Right lobe of liver (tissue), 6 donors: ENCODE measurements at places on chromosomes 1 and 21. TPM values are rescaled to one million over a fixed set of nuclear protein-coding genes. Genes with fewer than 3 reads are reported as not detected.

The LRRIQ3 gene
- total RNA-seq, result 2.3 TPM

The NBPF10 gene
- total RNA-seq, result 2.1 TPM

The PBX1 gene
- total RNA-seq, result 7.5 TPM

The MCOLN3 gene
- total RNA-seq, result 0.12 TPM

The UBXN10 gene
- total RNA-seq, result 0.35 TPM

The DAP3 gene
- 64.5 TPM for total RNA-seq

The RXRG gene
- not detected for total RNA-seq

The NUF2 gene
- total RNA-seq, result not detected

The SPRR2B gene
- total RNA-seq, result not detected

The ANKRD34A gene
- 0.19 TPM for total RNA-seq

- no peaks in the 10 kb centered on the region for H3K27me3 ChIP-seq
- no peaks in the 10 kb centered on the region for H3K36me3 ChIP-seq
- DNase-seq, result no peak
- H3K27ac ChIP-seq, result no peak overlapping the region
- no peak overlapping the region for H3K4me3 ChIP-seq
These were observed 6.1 kb upstream of the CD1A start for GRCh38 chr1:158248118-158248517.

GRCh38 chr1:98323906-98324358, 337.6 kb upstream of the SNX7 start:
- H3K36me3 ChIP-seq, result no peaks in the 10 kb centered on the region
- H3K27me3 ChIP-seq, result no peaks in the 10 kb centered on the region
- H3K27ac ChIP-seq, result no peak overlapping the region
- H3K4me1 ChIP-seq, result no peaks in the 10 kb centered on the region
- DNase-seq, result no peak

GRCh38 chr1:168146160-168146539, 9.4 kb upstream of the GPR161 start:
- no peaks in the 10 kb centered on the region for H3K36me3 ChIP-seq
- no peaks in the 10 kb centered on the region for H3K4me1 ChIP-seq
- H3K27me3 ChIP-seq, result no peaks in the 10 kb centered on the region
- H3K27ac ChIP-seq, result no peak overlapping the region
- H3K4me3 ChIP-seq, result no peak overlapping the region
- no peak for DNase-seq

- no peak overlapping the region for H3K4me3 ChIP-seq
- no peaks in the 10 kb centered on the region for H3K36me3 ChIP-seq
- no peak for DNase-seq
- no peaks in the 10 kb centered on the region for H3K4me1 ChIP-seq
- H3K27me3 ChIP-seq, result no peaks in the 10 kb centered on the region
These were observed 120.2 kb downstream of the LRRC53 start for GRCh38 chr1:74392186-74392585.

DNA sequence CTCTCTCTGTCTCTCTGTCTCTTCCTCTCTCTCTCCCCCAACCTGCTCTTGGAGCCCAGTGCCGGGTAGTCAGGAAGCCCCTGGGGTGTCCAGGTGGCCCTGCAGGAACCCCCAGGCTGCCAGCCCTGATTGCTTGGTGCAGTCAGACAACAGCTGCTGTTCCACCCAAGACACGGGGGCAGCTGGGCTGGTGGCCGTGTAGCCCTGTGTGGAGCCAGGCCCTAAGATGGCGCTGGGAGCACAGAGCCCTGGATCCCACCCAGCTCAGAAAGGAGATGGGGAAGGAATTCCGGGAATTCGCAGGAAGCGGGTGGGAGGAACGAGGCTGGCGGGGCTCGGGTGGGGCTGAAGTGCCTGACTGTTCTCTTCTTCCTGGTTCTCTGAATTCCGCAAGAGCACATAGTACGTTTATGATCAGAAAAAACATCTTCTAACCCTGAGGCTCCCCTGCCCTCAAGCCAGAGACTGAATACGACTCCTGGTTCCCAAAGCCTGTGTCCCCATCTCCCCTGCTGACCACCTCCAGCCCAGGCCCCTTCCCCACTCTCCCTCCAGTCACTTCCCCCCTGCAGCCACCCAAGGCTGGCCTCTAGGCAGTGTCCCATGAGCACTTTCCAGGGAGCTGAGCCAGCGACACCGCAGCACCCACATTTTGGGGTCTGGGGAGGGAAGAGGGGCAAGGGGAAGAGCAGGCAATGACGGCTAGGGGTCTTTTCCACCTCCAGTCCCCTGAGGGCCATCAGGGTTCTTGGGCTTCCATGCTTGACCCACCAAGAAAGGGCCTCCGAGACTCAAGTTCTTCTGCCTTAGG, 55.0 kb downstream of the WNT9A start:
- H3K27ac ChIP-seq, result no peak overlapping the region
- H3K36me3 ChIP-seq, result no peaks in the 10 kb centered on the region
- peak; percentile 12 for DNase-seq
- no peaks in the 10 kb centered on the region for H3K4me1 ChIP-seq
- no peaks in the 10 kb centered on the region for H3K27me3 ChIP-seq

DNA sequence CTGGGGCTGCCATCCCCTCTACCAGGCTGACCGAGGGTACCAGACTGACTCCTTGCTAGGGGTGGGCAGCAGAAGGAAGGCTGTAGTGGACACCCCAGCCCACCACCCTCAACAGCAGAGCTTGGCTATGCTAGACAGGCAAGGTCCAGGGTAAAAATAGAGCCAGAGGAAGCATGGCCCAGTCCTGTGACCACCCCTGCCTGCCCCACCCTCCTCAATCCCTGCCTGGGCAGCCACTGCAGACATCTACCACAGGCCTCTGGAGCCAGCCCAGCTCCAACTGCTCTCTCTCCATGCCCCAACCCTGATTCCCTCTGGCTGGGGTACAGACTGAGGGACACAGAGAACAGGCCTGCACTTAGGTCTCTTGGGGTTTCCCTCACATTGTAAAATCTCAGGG, 1.7 kb downstream of the S100A1 start:
- H3K27me3 ChIP-seq, result no peaks in the 10 kb centered on the region
- H3K27ac ChIP-seq, result no peak overlapping the region
- no peak overlapping the region for H3K4me3 ChIP-seq
- DNase-seq, result no peak

DNA sequence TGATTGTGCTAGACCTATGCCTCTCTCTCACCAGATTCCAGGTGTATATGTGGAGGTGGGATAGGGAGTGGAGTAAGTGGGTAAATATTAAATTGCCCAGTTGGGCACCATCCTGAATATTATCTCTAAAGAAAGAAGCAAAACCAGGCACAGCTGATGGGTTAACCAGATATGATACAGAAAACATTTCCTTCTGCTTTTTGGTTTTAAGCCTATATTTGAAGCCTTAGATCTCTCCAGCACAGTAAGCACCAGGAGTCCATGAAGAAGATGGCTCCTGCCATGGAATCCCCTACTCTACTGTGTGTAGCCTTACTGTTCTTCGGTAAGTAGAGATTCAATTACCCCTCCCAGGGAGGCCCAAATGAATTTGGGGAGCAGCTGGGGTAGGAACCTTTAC, at the start of gene FCER1A:
Gene FCER1A, plus strand, starts transcription at position 242 of the 400 bp plus-strand sequence. Its CDS starts 29 bp downstream, at position 271.
- no peak for DNase-seq
- no peaks in the 10 kb centered on the region for H3K36me3 ChIP-seq
- H3K27me3 ChIP-seq, result no peaks in the 10 kb centered on the region
- H3K4me1 ChIP-seq, result no peaks in the 10 kb centered on the region
- no peak within 1 kb of the TSS for H3K27ac ChIP-seq

DNA sequence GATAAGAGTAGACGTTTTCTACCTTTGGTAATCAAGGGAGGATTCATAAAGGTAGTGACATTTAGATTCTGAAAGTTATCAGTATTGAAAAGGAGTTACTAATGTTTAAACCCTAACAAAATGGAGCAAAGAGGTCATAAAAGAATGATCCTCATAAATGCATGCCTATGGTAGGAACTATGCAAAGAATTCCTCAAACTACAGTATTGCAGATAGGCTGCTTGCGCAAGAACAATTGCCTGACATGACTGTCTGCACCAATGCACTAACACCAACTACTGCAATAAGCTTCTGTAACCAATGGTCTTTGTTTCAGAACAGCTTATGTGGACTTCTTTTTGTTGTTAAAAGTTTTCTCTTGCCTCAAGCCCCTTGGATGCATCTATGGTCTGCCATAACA, 597.3 kb upstream of the ADGRL4 start:
- H3K27ac ChIP-seq, result no peak overlapping the region
- H3K27me3 ChIP-seq, result no peaks in the 10 kb centered on the region
- no peak overlapping the region for H3K4me3 ChIP-seq

DNA sequence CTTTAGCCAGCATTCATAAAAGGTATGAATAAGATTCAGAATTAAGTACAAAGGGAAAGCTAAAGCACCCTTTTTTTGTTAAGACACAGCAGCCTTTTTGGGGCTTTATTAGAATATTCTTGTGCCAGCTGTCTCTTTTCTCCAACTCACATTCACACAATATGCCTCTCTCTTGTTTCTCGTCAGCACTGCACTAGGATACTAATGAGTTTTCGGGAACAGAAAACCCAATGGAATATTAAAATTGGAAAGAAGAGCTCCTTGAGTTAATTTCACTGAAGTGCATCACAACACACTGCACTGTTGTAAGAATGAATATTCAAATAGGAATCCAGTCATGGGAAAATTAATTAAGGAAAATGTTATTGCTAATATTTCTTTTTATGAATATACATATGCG, 410.4 kb upstream of the BEND5 start:
- H3K4me3 ChIP-seq, result no peak overlapping the region
- H3K36me3 ChIP-seq, result no peaks in the 10 kb centered on the region
- no peak for DNase-seq
- no peaks in the 10 kb centered on the region for H3K4me1 ChIP-seq
- no peak overlapping the region for H3K27ac ChIP-seq
- H3K27me3 ChIP-seq, result no peaks in the 10 kb centered on the region

DNA sequence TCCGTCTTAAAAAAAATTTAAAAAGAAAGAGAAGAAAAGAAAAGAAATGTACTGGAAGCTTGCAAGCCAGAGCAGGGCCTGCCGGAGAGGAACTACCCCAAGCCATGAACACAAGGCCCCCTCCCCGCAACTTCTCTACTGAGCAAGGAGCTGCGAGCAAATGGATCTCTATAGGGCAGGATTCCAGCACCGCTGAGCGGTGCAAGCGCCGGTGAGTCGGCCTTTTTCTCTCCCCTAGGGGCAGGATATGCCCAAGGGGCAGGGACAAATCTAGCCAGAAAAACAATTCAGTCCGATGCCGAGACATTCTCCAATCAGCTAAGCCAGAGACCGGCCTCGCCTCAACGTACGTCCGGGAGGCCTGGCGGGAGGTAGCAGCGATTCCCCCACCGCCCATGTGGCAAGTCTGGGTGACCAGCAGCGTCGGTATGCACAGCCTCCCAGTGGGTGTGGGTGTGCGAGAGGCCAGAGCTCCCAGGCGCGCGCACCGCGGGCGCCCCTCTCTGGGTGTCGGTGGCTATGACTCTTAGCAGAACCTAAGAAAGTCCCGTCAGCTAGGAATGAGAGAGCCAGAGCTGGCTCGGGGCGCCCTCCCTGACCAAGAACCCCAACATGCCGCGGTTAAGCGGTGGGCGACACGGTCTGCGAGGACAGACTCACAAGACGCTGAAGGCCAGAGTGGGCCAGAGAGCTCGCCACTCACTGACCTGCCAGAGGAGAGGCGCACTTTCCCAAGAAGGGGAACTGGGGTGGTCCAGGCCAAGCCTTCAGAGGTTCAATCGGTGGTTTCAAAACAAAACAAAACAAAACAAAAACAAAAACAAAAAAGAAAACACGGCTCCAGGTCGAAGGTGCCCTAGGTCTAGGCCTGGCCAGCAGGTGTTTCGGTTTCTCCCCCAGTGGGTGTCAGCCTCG, 1.9 kb downstream of the CSMD2 start:
- H3K4me3 ChIP-seq, result peak overlapping the region; percentile 32
- H3K4me1 ChIP-seq, result no peaks in the 10 kb centered on the region
- H3K27me3 ChIP-seq, result no peaks in the 10 kb centered on the region
- no peaks in the 10 kb centered on the region for H3K36me3 ChIP-seq
- no peak overlapping the region for H3K27ac ChIP-seq

GRCh38 chr1:98059620-98060019, 138.8 kb upstream of the DPYD start:
- DNase-seq, result no peak
- H3K36me3 ChIP-seq, result no peaks in the 10 kb centered on the region
- H3K4me3 ChIP-seq, result no peak overlapping the region
- no peak overlapping the region for H3K27ac ChIP-seq
- H3K4me1 ChIP-seq, result no peaks in the 10 kb centered on the region

DNA sequence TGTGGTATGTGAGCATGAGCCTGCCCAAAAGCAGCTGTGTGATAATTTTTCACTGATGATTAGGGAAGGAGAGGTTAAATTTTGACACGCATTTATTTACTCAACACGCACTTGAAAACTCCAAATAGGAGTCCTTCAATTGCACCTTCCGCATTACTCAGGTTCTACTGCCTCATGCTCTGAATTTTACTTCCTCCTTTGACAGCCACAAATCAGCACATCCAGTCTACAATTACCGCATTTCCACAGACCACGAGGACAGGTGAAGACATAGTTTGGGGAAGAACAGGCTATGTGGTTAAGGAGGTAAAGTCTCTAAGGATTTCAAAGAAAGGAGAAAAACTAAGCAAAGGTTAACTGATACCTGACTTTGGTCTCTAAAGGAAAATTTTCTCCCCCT, 2.6 kb downstream of the CAPN8 start:
- no peaks in the 10 kb centered on the region for H3K4me1 ChIP-seq
- H3K27ac ChIP-seq, result no peak overlapping the region
- DNase-seq, result no peak
- H3K27me3 ChIP-seq, result no peaks in the 10 kb centered on the region

DNA sequence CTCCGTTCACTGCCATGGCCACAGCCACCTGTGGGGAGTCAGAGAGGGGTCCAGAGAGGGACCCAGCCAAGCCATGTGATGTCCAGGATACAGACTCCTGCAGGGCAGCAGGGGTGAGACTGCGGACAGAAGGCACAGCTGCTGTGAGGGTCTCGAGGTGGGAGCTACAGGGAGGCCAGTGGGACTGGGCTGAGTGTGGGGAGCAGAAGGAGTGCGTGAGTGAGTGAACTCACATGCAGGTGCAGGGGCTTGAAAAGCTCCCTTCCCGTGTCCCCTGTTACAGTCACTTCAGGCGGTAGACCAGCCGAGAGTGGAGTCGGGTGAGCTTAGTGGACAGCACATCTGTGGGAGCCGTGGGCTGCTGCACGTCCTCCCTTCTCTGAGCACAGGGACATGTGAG, 42.4 kb downstream of the S100B start:
- no peaks in the 10 kb centered on the region for H3K4me1 ChIP-seq
- H3K27ac ChIP-seq, result no peak overlapping the region
- no peaks in the 10 kb centered on the region for H3K36me3 ChIP-seq
- DNase-seq, result no peak

GRCh38 chr1:160066829-160067745, 2.9 kb downstream of the KCNJ10 start:
- no peaks in the 10 kb centered on the region for H3K4me1 ChIP-seq
- no peak for DNase-seq
- no peak overlapping the region for H3K4me3 ChIP-seq
- H3K27me3 ChIP-seq, result no peaks in the 10 kb centered on the region

GRCh38 chr1:75430526-75430925, 180.4 kb downstream of the SLC44A5 start:
- no peak overlapping the region for H3K27ac ChIP-seq
- no peaks in the 10 kb centered on the region for H3K4me1 ChIP-seq
- H3K4me3 ChIP-seq, result no peak overlapping the region
- DNase-seq, result no peak
- no peaks in the 10 kb centered on the region for H3K36me3 ChIP-seq
- H3K27me3 ChIP-seq, result no peaks in the 10 kb centered on the region

GRCh38 chr1:34320053-34320669, 143.5 kb downstream of the C1orf94 start:
- H3K27me3 ChIP-seq, result no peaks in the 10 kb centered on the region
- no peaks in the 10 kb centered on the region for H3K4me1 ChIP-seq
- no peak for DNase-seq
- no peak overlapping the region for H3K27ac ChIP-seq
- no peak overlapping the region for H3K4me3 ChIP-seq
- H3K36me3 ChIP-seq, result no peaks in the 10 kb centered on the region
